ENCODE measurements at places on chromosomes 2 and 18.

DNA sequence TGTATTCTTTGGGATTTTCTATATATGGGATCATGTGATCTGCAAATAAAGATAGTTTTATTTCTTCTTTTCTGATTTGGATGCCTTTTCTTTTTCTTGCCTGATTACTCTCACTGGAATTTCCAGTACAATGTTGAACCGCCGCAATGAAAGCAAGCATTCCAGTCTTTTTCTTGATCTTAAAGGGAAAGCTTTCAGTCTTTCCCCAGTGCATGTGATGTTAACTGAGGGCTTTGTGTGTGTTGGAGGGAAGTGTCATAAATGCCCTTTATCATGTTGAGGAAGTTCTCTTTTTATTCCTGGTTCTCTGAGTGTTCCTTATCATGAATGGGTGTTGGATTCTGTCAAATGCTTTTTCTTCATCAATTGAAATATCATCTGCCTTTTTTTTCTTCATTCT is 16.9 kb upstream of the CYBRD1 start:
- no peaks in the 10 kb centered on the region for H3K27me3 ChIP-seq
- H3K4me3 ChIP-seq, result no peak overlapping the region
- DNase-seq, result no peak

DNA sequence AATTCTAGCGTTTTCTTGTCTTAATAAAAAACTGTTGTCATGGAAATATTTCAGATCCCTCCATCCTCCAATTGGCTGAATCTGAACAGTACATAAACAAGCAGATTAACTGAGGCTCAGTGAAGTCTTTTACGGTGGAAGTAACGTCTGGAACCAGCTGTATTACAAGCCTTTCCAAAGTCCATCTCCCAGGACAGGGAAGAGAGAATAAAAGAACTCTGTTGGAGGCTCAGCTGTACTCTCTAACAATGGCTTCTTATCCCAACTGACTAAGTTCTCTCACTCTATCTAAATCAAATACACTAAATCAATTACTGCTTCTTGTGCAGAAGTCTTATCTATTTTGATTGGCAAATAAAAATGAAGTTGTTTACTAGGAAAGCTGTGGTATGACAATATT is 19.9 kb upstream of the NEDD4L start:
- no peaks in the 10 kb centered on the region for H3K27me3 ChIP-seq
- peak; percentile 81 for DNase-seq
- H3K36me3 ChIP-seq, result no peaks in the 10 kb centered on the region
- peaks cover 40% of the 10 kb centered on the region for H3K4me1 ChIP-seq
- peak overlapping the region; percentile 55 for H3K27ac ChIP-seq

GRCh38 chr2:48034295-48034694 is 128.0 kb upstream of the FBXO11 start:
- no peak for DNase-seq
- H3K4me1 ChIP-seq, result no peaks in the 10 kb centered on the region
- no peaks in the 10 kb centered on the region for H3K36me3 ChIP-seq
- H3K27ac ChIP-seq, result no peak overlapping the region
- no peaks in the 10 kb centered on the region for H3K27me3 ChIP-seq
- no peak overlapping the region for H3K4me3 ChIP-seq

GRCh38 chr18:54873884-54874255 is 45.6 kb downstream of the RAB27B start:
- no peaks in the 10 kb centered on the region for H3K27me3 ChIP-seq
- DNase-seq, result no peak
- H3K4me1 ChIP-seq, result no peaks in the 10 kb centered on the region
- no peaks in the 10 kb centered on the region for H3K36me3 ChIP-seq
- no peak overlapping the region for H3K4me3 ChIP-seq

DNA sequence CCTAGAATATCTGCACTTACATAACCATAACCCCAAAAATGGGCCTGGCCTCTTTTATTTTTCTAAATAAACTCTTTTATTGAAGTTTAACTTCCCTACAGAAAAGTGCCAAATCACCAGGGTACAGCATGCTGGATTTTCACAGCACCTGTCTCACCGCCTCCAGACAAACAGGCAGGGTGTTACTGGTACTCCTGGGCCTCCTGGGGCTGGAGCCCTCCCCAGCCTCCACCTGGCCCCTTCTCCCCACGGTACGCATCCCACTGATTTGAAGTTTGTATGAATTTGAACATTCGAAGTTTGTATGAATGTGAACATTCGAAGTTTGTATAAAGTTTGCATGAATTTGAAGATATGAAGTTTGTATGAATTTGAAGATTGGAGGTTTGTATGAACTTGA is 232.1 kb downstream of the NDUFA10 start:
- peaks cover 21% of the 10 kb centered on the region for H3K27me3 ChIP-seq
- H3K4me3 ChIP-seq, result no peak overlapping the region
- H3K36me3 ChIP-seq, result no peaks in the 10 kb centered on the region
- H3K4me1 ChIP-seq, result no peaks in the 10 kb centered on the region

GRCh38 chr2:101770726-101771125 is 73.2 kb downstream of the MAP4K4 start:
- H3K4me1 ChIP-seq, result peaks cover 81% of the 10 kb centered on the region
- no peaks in the 10 kb centered on the region for H3K36me3 ChIP-seq
- H3K4me3 ChIP-seq, result no peak overlapping the region
- peak; percentile 69 for DNase-seq
- no peaks in the 10 kb centered on the region for H3K27me3 ChIP-seq

DNA sequence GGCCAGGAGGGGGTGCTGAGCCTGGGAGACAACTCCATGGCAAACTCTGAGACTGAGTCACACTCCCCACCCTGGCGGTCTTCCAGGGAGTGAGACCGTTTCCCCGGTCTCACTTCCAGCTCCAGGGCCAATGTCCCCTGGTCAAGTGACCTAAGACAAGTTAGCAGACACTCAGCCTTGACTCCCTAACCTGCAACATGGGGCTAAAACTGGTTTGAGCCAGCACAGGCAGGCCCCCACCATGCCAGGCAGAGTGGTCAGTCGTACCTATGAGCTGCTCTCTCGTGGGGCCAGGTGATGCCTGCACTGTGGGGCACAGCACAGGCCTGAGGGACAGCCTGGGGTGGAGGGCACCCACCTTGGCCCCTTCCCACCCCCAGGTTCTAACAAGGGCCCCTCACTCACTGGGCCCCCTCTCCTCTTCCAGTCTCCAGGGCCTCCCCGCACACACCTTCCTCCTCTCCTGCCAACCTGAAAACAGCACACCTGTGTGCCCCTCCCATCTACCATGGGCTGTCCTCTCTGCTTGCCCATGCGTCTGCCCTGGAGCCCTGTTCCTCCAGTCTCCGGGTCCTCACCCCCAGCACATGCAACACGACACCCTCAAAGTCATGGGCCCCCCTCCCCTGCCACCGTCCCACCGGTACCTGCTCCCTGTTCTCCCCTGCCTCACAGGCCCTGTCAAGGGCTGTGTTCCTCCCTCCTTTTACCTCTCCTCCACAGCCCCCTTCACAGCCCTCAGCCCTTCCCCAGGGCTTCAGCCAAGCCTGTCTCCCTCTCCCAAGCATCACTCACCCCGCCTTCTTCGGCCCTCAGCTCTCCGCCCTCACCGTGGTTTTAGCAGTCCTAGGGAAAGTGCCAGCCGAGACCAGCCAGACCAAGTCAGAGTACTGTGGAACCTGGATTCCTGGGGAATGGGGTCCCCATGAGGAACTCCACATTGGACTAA is 1.6 kb downstream of the GPR17 start:
- no peak overlapping the region for H3K4me3 ChIP-seq
- peaks cover 8% of the 10 kb centered on the region for H3K4me1 ChIP-seq
- H3K27me3 ChIP-seq, result no peaks in the 10 kb centered on the region
- H3K36me3 ChIP-seq, result no peaks in the 10 kb centered on the region
- H3K27ac ChIP-seq, result no peak overlapping the region

DNA sequence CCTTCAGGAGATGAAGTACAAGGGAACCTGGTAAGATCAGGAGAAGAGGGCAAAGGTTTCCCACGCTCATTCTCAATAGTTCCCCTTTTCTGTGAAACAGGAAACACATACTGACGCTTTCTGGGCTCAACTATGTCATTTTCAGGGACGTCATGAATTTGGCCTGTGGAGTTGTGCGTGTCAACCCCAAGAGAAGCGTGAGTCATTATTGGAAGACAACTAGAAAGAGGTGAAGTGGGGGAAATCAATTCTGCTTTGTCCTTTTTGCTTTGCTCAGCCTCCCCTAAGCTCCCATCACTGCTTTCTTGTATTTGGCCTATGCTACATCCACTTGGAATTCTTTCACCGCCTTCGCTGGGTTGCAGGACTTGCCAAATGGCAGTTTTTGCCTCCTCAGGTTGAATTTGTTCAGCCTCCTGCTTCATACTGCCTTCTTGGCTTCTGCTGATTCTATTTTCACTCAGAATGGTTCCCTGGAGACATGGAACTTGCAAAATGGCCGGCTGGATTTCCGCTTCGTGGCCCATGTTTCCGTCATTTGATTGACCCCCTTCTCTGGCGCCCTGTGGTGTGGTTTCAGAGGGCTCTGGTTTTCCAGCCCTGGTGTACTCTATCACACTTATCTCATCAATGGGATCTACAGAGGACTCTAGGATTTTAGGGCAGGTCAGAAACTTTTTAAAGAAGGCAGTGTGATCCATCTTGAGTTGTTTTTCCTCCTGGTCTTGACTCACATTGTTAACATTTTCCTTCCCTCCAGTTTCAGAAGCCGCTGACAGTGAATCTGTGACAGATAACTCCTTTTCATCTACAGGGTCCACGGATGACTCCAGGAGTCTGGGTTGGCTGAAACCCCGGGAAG is 93.3 kb downstream of the ALPK2 start:
- no peak overlapping the region for H3K4me3 ChIP-seq
- no peak for DNase-seq
- no peaks in the 10 kb centered on the region for H3K36me3 ChIP-seq
- H3K27ac ChIP-seq, result no peak overlapping the region

GRCh38 chr2:100237163-100237562 is 85.1 kb downstream of the LONRF2 start:
- H3K27me3 ChIP-seq, result peaks cover 17% of the 10 kb centered on the region
- no peaks in the 10 kb centered on the region for H3K36me3 ChIP-seq
- H3K4me3 ChIP-seq, result no peak overlapping the region
- peaks cover 21% of the 10 kb centered on the region for H3K4me1 ChIP-seq
- DNase-seq, result no peak

GRCh38 chr2:11482473-11483035 is 16.6 kb upstream of the E2F6 start:
- DNase-seq, result peak; percentile 96
- H3K4me3 ChIP-seq, result peak overlapping the region; percentile 84
- peaks cover 28% of the 10 kb centered on the region for H3K27me3 ChIP-seq
- peaks cover 35% of the 10 kb centered on the region for H3K4me1 ChIP-seq

DNA sequence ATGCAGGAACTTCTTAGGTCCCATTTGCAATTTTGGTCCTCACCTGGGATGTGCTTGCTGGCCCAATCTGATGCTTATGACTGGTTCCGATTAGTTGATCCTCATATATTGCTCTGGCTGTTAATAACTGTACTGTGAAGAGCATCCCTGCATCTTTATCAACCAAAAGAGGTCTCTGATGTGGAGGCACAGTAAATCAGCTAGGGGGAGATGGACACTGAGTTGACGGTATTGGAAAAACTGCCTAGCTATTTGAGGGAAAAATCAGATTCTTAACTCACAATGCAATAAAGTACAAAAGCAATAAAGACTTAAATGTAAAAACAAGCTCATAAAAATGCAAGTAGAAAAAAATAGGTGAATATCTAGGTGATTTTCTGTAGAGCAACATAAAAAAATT is 188.0 kb upstream of the TCF4 start:
- H3K27me3 ChIP-seq, result no peaks in the 10 kb centered on the region
- peaks cover 58% of the 10 kb centered on the region for H3K4me1 ChIP-seq
- no peak overlapping the region for H3K4me3 ChIP-seq
- H3K27ac ChIP-seq, result no peak overlapping the region
- DNase-seq, result no peak
- H3K36me3 ChIP-seq, result no peaks in the 10 kb centered on the region

DNA sequence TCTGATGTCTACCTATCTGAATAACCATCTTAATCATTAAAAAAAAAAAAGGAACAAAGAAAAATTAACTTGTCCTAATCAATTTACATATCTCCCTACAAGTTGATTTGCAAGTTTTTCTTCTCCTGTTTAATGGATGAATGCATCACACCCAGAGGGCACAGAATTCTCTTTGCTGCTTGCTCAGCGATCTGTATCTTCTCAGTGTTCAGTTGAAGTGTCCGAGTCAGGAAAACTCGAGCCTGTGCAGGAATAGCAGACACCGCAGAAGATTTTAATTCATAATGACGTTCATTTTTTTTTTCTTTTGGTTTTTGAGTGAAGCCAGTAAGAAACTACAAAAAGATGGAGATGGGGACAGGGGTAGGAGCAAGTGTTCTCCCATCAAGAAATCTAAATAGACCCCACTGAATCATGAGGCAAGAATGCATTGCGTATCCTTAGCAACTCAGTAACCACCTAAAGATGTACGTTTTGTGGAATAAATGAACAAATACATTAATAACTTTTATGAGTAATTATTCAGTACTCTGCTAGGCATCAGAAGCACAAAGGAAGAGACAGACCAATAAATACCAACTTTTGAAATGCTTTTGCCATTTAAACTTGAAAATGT is 675.5 kb downstream of the LRP1B start:
- H3K4me1 ChIP-seq, result no peaks in the 10 kb centered on the region
- no peaks in the 10 kb centered on the region for H3K36me3 ChIP-seq
- H3K27ac ChIP-seq, result no peak overlapping the region
- H3K4me3 ChIP-seq, result no peak overlapping the region
- no peaks in the 10 kb centered on the region for H3K27me3 ChIP-seq

- no peak for DNase-seq
- no peaks in the 10 kb centered on the region for H3K4me1 ChIP-seq
- no peak overlapping the region for H3K27ac ChIP-seq
- H3K27me3 ChIP-seq, result no peaks in the 10 kb centered on the region
These were observed 571.2 kb upstream of the ZEB2 start for GRCh38 chr2:145090841-145091761.

DNA sequence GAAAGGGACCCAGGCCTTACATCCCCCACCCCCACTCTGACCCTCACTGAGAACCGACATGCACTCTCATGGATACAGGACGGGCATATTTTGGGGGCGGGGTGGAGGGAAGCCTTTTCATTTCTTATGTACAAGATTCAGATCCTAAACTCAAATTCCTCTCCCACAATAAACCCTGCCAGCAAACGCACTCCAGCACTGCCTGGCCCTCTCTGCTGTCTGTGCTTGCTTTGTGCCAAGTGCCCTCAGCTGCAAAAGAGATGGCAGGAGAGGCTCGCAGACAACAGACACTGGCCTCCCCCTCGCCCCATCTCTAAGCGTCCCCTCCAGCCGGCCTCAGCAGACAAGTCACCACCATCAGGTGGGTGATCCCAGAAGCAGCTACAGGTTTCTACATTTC is 42.4 kb downstream of the FAM168B start:
- DNase-seq, result no peak
- H3K4me3 ChIP-seq, result no peak overlapping the region
- peaks cover 3% of the 10 kb centered on the region for H3K36me3 ChIP-seq
- no peak overlapping the region for H3K27ac ChIP-seq
- no peaks in the 10 kb centered on the region for H3K27me3 ChIP-seq

DNA sequence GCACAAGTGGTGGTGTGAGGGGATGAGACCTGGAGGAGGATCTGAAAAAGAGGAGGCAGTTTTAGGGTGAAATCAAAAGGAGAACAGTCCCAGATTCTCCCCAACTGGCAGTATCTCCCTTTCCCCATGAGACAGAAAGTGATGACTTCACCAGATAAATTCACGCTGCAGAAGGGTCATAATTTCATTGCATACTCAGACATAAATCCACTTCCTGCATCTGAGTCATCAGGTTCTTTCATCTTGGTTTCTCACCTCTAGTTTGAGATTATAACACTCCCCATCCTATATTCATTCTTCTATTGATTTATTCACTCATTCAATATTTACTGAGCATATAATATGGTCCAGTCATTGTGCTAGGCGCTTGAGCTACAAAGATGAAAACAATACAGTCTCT is 64.7 kb downstream of the CCDC148 start:
- no peak overlapping the region for H3K27ac ChIP-seq
- no peaks in the 10 kb centered on the region for H3K27me3 ChIP-seq
- H3K36me3 ChIP-seq, result no peaks in the 10 kb centered on the region
- peaks cover 25% of the 10 kb centered on the region for H3K4me1 ChIP-seq
